C1 segment of cervical spinal cord (tissue), 14 donors: ENCODE measurements at places on chromosomes 1 and 21.
A peak's percentile ranks its signal among the peaks of the same experiment; 100 is the strongest.

- no peak for DNase-seq
Measured at GRCh38 chr1:150152772-150153456, 3.2 kb downstream of the PLEKHO1 start.

DNA sequence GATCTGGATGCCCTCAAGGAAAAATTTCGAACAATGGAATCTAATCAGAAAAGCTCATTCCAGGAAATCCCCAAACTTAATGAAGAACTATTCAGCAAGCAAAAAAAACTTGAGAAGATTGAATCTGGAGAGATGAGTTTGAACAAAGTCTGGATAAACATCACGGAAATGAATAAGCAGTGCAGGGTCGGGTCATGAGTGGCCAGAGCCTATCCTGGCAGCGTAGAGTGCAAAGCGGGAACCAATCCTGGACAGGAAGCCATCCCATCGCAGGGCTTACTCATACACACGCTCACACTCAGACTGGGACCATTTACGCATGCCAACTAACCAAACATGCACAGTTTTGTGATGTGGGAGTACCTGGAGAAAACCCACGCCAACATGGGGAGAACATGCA lies 43.1 kb downstream of the ZMYM1 start:
- DNase-seq: no peak

GRCh38 chr1:156848461-156849150 lies 10.3 kb downstream of the INSRR start:
- DNase-seq: no peak

- DNase-seq: no peak
Measured at GRCh38 chr1:2534687-2535441, 4.8 kb upstream of the HES5 start.

DNA sequence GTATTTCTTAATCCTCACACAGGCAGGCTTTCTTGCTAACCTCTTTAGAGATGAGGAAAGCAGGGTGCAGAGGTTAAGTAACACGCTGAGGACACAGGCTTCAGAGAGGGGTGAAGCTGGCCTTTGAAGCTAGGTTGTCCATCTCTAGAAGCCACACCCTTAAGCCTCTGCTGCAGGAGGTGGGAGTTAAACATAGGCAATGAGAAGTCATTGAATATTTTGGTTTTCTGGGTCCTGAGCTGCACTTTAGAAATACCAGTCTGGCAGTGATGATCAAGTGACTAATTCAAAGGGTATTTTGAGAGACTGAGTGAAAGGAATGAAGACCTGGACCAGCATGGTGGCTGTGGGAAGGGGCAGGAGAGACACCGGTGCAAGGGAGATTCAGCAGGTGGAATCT lies 9.9 kb downstream of the KCNJ15 start:
- DNase-seq: no peak

- no peak for DNase-seq
Measured at GRCh38 chr21:45401054-45401518, 3.9 kb upstream of the COL18A1 start.

DNA sequence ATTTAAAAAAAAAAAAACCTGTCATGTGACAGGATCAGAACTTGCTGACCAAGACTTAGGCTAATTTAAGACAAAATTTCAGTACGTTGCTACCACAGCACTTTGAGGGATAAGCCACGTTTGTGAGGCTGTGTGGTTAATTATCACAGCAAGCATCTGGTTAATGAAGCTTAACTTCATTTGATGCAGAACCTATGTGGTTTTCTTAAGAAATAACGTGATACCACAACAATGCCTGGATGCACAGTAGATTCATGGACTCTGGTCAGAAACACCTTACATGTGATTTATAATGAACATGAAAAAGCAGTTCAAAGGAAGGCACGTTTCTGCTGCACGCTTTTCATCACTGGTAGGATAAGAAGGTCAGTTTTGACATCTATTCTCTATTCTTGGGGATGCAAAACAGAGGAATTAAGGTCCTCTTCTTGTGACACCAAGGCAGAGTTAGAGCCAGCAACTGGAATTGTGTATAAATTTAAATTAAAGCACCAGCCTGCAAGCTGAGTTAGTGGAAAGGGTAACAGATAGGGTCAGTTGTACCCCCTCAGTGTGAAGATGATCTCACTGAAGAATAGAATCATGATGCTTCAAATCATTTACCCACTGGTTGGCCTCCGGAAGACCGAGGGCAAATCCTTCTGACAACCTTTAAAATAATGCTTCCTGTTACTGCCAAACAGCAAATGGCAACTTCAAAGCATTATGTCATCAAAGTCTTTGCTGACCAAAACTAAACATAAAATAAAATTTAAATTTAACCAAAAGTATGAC lies 6.0 kb upstream of the KRTAP8-1 start:
- no peak for DNase-seq

- no peak for DNase-seq
Measured at GRCh38 chr1:150807249-150808023, 624 bp downstream of the CTSK start.

- DNase-seq: no peak
Measured at GRCh38 chr21:45300786-45301520, 13.3 kb upstream of the POFUT2 start.

- DNase-seq: no peak
Measured at GRCh38 chr1:61752921-61753389, 10.7 kb downstream of the PATJ start.

DNA sequence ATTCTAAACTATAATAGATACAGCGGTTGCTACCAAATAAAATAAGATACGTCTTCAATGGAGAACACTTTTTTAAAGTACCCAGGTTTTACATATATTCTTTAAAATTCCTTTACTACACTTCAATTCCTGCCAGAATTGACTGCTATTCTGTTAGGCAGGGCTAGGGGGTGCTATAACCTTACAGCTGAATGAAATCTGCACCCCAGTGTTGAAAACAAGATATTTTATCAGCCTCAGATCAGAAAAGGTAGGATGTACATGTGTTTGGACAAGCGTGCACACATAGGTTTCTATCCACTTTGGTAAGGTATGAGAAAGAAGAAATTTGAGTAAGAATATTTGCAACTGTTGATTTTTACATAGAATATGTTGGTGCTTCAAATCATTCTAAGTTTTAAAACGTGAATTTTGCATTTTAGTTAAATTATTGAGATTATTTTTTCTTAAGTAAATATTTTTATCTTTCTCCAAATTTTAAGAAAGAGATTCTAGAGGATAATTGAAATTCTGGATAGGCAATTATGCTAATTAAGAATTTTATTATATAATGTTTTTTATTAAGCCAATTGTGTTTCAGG lies 490.8 kb upstream of the ADGRL4 start:
- DNase-seq: no peak

- DNase-seq: no peak
Measured at GRCh38 chr1:17946434-17946833, 161.2 kb upstream of the IGSF21 start.

GRCh38 chr1:17210176-17210575 lies 5.2 kb downstream of the PADI1 start:
- DNase-seq: no peak

DNA sequence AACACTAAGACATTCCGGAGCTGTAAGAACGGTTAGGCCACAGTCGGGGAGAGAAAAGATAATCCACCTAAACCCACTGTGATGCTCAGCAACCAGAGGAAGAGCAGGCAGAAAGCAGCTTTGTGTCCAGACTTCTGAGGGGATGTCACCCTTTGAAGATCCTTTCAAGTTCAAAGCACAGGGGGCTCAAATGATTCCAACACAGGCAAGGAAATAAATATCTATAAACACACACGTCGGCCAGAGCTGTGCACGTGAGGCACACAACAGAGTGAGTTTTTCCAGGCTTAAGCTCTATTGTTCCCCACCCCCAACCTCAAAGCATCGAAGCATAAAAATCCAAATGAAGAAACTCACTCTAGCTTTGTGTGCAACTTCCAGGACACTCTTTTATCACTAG lies 479.0 kb downstream of the DISC1 start:
- DNase-seq: no peak

GRCh38 chr1:223269006-223269405 lies 95.0 kb downstream of the SUSD4 start:
- no peak for DNase-seq

DNA sequence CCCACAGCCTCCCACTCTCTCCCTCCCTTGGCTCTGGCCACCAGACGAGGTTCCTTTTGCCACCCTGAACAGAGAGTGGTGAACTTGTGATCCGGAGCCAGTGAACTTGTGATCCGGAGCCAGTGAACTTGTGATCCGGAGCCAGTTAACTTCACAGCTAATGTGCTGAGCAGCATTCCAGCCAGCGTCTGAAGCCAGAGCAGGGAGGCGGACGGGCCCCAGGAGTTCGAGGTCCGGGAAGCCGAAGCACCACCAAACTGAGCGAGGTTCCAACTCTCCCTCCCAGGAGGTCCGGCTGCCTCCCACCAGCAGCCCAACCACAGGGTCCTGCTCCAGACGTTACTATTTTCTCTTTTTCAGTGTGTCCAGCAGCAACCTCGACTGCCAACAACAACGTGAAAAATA lies 85.8 kb downstream of the SYF2 start:
- DNase-seq: peak; percentile 46

- DNase-seq: no peak
Measured at GRCh38 chr21:36729310-36729970, 30.5 kb downstream of the SIM2 start.

DNA sequence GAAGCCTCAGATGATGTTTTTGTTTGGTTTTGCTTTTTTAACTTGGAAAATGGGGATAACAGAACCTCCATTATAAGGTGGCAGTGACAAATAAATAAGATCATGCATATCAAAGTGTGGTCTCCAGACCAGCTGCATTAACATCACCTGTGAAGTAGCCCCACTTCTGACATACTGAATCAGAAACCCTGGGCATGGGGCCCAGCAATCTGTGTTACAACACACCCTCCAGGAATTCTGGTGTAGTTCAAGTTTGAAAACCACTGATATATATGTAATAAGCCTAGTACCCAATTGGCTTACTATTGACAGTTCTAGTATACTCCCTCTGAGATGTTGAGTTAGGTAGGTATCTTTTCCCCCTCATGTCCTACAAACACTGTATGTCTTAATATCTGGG lies 24.1 kb upstream of the RNF19B start:
- DNase-seq: no peak

GRCh38 chr1:4016351-4017130 lies 116.5 kb upstream of the C1orf174 start:
- no peak for DNase-seq

- no peak for DNase-seq
Measured at GRCh38 chr1:119724611-119725218, 13.0 kb downstream of the PHGDH start.

DNA sequence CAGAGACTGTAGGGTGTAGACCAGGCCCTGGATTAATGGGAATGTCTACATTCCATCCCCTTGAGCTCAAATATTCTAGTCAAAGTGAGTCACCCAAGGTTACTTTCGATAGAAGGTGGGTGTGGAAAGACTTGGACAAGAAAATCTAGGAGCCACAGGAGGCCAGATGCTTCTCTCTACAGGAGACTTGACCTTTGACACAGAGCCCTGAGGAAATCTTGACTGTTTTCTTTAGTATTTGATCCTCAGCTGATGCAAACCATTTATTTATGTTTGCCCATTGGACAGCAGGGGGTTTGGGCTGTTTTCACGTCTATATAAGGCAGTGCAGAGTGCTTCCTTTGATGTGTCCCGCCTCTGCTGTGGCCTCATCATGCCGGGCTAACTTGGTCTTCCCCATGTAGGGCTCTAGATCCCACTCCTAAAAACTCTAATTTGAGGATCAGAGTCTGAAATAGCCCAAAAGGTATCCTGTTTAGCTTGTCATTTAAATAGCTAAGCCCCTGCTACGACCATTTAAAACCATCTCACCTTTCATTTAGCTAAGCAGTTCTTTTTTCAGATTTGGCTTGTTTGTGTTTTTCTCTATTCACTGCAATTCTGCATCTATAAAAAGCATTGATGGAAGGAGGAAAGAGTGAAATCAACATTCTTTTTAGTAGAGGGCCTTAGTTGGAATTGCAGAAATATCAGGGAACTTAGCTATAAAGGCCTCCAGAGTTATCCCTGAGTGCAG lies 15.5 kb upstream of the MAP3K7CL start:
- no peak for DNase-seq

- no peak for DNase-seq
Measured at GRCh38 chr1:107993920-107994319, 28.9 kb upstream of the VAV3 start.

GRCh38 chr1:2644591-2645101 lies 11.8 kb upstream of the MMEL1 start:
- DNase-seq: no peak

- DNase-seq: no peak
Measured at GRCh38 chr21:17195976-17196375, 316.9 kb upstream of the CXADR start.

- no peak for DNase-seq
Measured at GRCh38 chr1:53929246-53929960, 16.1 kb downstream of the IFT25 start.

- DNase-seq: no peak
Measured at GRCh38 chr1:112712701-112713128, 2.4 kb downstream of the PPM1J start.

DNA sequence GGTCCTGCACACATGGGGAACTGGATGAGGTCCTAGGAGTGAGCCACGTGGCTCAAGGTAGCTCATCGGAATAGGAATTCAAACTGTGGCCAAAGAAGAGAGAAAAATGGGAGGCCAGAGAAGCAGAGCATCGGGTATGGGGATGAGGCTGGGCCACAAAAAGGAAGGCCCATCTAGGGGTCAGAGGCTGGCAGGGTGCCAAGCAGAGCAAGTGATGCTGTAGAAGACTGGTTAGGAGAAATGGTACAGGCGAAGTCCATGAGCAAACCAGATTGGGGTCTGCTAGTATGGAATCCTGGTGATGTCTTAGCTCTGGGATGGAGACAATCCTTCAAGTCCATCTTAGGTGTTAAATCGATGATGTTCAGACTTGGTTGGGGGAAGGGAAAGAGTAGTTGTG lies 68.0 kb downstream of the TEX35 start:
- DNase-seq: no peak

DNA sequence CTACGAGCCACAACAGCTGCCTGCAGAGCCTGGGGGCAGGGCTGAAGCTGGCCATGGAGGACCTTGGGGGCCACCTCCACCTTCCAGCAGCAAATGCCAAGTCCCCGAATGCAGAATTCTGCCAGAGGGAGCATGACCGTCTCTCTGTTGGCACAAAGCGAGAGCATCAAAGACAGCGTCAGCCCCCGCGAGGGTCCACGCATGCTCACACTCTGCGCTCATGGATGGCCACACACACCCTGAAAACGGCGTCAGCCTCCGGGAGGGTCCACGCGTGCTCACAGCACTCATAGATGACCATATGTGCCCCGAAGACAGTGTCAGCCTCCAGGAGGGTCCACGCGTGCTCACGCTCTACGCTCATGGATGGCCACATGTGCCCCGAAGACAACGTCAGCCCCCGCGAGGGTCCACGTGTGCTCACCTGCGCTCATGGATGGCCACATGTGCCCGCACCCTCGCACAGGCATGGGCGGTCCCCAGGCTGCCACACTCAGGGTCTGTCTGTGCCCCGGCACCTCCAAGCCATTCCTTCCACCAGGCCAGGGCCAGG lies 46.5 kb downstream of the MORN1 start:
- DNase-seq: no peak

- no peak for DNase-seq
Measured at GRCh38 chr1:54239035-54239383, 39.0 kb downstream of the MRPL37 start.
